ENCODE measurements at places on chromosomes 5 and 9. TPM values are rescaled to one million over a fixed set of nuclear protein-coding genes. Genes with fewer than 3 reads are reported as not detected.

- no peak for DNase-seq
Observed at GRCh38 chr9:131656356-131657036, 83.4 kb downstream of the RAPGEF1 start.

GRCh38 chr5:89668821-89669220, 740.7 kb downstream of the CETN3 start:
- DNase-seq = no peak

GRCh38 chr9:22237497-22238363, 208.9 kb upstream of the DMRTA1 start:
- DNase-seq = no peak

MAT2B gene
- 47.7 TPM for total RNA-seq

DNA sequence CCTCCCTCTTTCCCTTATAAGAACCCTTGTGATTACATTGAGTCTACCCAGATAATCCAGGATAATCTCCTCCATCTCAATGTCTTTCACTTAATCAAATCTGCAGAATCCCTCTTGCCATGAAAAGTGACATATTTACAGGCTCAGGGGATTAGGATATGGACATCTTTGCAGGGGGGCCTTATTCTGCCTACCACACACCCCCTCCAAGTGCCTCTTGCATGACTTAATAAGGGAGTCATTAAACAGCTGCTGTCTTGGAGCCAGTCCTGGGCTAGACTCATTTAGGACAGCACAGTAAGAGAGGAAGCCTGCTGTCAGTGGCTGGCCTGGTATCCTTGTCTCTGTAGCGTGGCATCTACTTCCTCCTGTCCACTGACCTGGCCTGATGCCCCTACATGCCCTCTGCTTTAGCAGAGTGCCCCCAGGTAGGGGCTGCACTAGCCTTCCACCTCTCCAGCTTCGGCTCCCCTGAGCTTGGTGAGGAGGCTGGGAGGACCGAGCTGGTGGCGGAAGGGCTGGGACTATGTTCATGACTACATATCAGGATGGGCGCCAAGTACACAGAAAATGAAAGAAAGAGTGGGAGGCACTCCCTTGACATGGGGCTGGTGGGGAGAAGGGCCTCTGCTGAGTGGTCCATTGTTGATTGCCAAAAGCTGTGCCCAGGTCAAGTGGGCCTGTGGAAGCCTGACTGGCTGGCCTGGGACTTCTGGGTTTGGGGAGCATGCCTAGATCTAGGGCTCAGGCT, 17.2 kb downstream of the ENHO start:
- no peak for DNase-seq

GRCh38 chr5:115575167-115576070, 26.9 kb downstream of the TICAM2 start:
- no peak for DNase-seq

- no peak for DNase-seq
Observed at GRCh38 chr5:149618581-149619248, 37.4 kb downstream of the ARHGEF37 start.

GRCh38 chr5:124951661-124952060, 205.2 kb upstream of the ZNF608 start:
- no peak for DNase-seq

GRCh38 chr5:144265643-144266247, 95.1 kb downstream of the KCTD16 start:
- no peak for DNase-seq

DNA sequence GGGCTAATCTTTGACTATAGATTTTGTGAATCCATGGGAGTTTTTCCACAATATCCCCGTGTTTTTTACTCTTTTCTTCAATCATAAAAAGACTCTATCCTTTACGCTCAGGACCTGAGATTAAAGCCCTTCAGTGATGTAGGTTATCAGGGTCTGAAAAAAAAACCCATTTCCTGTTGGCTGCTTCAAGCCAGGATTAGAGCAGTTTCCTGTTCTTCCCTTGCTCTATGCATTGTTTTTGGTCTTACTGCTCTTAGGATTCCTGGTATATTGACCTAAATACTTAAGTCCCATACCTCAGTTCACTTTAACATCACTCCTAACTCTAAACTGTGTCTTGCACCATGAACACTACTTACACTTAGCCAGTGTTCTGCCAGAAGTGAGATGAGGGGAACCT, 319.3 kb upstream of the CHD1 start:
- no peak for DNase-seq

Data from occipital lobe (tissue), 3 donors.